RPMI7951 (cell line): ENCODE measurements at places on chromosomes 16 and 17.

- no peak for DNase-seq
Observed at GRCh38 chr17:34126965-34127364, 128.1 kb upstream of the CCL2 start.

DNA sequence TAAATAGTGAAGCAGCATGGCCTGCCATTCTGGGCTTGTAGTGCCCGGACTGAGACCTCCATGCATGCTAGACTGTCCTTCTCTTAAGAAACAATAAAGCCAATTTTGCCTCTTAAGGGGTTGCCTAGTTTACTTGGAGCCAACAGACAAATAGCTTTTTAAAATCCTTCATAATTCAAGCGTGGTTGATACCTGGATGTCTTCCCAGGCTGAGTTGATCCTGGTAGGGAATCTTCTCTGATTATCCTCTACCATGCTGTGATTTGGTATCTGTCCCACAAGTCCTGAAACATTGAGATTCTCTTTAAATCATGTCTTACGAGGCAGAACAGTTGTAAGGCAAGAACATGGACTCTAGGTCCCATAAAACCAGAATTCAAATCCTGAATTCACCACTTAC lies 359.6 kb upstream of the CCL2 start:
- DNase-seq: no peak

GRCh38 chr16:11610121-11610505 lies 23.4 kb upstream of the LITAF start:
- DNase-seq: no peak

GRCh38 chr17:17855976-17856375 lies 19.2 kb upstream of the SREBF1 start:
- no peak for DNase-seq

GRCh38 chr17:57324060-57324459 lies 67.7 kb downstream of the MSI2 start:
- DNase-seq: no peak

GRCh38 chr16:30368122-30368791 lies 2.0 kb downstream of the TBC1D10B start:
- peak; percentile 37 for DNase-seq

- DNase-seq: no peak
Observed at GRCh38 chr17:68937890-68938514, 17.2 kb downstream of the ABCA8 start.

DNA sequence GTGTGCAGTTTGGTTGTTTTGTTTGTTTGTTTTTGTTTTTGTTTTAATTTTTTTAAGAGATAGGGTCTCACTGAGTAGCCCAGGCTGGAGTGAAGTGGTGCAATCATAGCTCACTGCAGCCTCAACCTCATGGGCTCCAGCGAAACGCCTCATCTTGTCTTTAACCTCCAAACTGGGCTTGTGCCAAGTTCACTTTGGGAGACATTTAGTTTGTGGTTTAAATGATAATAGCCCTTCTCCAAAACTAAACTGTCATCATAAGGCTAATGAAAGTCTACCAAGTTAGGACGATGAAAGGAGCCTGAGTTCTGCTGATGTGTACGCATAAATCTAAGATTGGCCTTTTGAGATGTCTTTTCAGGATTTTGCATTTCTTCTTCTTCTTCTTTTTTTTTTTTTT lies 6.5 kb upstream of the CARD14 start:
- DNase-seq: peak; percentile 10

GRCh38 chr17:28520687-28521086 lies 14.5 kb downstream of the FOXN1 start:
- DNase-seq: no peak

GRCh38 chr17:79047923-79048825 lies 24.2 kb downstream of the C1QTNF1 start:
- DNase-seq: no peak

DNA sequence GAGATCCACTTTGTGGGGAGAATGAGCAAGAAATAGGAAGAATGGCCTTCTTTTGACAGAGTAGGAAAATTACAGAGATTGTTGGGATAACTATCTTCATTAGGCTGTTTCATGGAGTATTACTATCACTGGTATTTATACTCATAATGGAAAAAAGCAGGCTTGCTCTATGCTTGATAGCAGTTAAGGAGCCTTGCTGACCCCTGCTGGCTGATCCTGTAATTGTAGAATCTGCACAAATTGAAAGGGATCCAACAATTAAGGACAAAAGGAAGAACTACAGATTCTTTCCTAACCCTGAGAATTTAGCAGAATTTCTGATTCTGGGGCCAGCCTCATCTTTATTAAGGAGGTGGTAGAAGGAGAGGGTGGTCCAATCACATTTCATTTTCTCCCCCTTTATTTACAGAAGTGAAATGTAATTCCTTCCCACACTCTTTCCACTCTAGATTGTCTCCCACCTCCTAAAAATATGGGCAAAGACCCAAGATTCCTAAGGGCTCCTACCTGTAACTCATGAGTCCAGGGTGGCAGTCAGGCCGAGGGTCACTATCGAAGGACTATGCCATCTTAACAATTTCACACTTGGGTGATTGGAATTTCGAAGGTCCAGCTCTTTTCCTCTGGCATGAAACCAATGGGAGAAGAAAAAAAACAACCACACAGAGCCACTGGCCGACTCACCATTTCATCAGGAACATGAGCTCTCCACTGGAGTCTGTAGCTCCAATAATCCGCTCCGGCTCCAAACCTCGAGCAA lies 26.3 kb downstream of the NFE2L1 start:
- peak; percentile 70 for DNase-seq

DNA sequence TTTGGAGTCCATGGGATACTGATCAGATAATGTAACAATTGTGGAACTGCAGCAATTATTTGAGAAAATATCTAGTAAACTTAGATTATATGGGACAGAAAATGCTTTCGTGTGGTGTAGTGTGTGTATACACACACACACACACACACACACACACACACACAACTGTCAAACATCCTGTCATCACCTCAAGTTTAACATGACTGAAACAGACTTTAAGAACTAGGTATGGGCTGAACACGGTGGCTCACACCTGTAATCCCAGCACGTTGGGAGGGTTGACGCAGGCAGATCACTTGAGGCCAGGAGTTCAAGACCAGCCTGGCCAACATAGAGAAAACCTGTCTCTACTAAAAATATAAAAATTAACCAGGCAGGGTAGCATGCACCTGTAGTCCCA lies 544 bp upstream of the EVI2A start:
- no peak for DNase-seq

DNA sequence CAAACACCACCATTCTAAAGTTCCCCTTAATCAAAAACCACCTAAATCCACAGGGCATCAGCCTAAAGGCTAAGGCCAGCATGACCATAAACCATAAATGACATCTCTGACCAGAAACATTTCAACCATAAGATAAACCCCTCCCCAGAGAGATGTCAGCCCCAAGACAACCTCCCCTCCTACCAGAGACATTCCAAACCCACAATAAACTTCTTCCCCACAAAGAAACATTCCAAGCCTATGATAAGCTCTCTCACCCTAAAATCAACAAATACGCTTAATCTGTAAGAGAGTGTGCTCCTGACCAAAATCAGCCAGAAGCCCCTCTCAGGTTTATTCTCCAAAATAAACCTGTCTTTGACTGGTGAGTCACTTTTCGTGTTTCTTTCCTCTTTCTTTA lies 54.8 kb downstream of the SLFN5 start:
- DNase-seq: no peak

GRCh38 chr16:49395021-49395420 lies 21.4 kb downstream of the C16orf78 start:
- DNase-seq: no peak

DNA sequence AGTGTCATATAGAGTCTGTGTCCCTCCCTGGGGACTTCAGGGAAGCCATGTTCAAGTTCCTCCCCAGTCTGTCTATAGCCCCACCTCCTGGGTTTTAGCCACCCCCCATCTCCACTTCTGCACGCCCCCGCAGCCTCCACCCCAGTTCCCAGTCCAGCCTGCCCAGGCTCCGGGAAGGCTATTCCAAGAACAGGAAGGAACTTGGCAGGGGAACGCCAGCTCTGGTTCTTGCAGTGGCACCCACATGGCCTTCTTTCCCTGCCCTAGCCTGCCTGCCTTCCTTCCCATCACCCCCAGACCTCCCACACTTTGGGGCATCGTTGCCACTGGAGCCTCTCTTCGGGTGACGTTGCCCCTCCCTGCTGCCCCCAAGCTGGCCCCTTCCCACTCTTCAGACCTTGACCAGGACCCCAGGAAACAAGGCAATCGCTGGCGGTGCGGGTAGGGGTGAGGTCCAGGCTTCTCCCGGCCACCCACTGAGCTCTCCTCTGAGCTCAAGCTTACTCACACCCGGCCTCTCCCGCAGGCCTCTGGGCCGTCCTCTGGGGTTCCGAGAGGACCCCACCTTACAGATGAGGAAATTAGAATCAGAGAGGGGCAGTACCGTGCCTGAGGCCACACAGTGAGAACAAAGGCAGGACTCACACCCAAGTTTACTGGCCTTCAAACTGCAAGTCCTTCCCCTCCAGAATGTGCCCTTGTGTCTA lies 9.2 kb upstream of the CES4A start:
- DNase-seq: peak; percentile 56

GRCh38 chr17:37134050-37134449 lies 185.3 kb downstream of the AATF start:
- no peak for DNase-seq

GRCh38 chr17:76468634-76469010 lies 1.2 kb downstream of the AANAT start:
- DNase-seq: no peak

GRCh38 chr17:7745748-7746470 lies 28.4 kb downstream of the DNAH2 start:
- DNase-seq: peak; percentile 91

DNA sequence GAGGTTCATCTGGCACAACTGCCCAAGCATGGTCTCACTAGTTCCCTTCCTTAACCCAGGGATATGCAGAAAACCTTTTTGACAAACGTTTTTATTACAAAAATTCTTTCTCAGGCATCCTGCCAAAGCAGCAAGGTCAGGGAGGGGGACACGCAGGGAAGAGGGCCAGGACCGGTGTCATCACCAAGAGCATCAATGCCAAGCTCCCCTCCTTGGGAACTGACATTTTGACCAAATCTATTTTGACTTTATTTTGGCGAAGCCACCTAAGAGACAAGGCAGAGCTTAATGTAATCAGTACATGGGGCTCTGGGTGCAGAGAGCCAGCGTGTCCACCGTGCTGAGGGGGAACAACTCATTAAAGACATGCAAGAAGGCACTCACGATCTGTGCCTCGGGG lies 265.2 kb downstream of the CBLN1 start:
- DNase-seq: no peak

- DNase-seq: no peak
Observed at GRCh38 chr17:33015716-33016346, 24.2 kb downstream of the SPACA3 start.

DNA sequence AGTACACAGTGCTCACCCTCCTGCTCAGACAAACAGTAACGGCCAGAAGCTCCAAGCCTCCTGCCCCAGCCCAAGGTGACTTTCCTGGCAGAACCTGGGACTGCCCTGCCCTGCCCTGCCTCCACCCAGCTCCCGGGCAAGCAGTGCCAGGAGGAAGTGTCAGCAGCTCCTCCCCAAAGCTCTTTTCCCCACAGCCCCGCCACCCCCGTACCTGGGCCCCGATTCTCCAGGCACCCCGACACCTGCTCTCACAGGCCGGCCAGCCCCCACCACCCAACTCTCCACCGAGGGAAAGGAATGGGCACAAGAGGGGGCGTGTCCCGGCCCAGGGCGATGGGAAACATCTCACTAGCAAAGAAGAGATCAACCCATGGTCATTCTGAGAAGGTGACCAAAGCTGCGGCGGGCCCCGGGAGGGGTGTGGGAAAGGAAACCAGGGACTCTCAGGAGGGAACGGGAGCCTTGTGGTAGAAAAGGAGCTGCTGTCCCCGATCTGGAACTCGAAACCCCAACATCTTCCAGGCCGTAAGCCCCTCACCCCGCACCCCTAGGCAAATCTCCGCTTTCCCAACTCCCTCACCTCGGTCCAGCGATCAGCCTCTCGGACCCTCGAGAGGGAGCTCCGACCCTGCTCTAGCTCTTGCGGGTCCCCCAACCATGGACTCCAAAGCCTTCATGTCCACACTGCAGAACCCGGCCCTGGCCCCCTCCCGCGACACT lies 1.2 kb downstream of the BCAR1 start:
- peak; percentile 29 for DNase-seq

GRCh38 chr17:42830971-42831370 lies 2.2 kb upstream of the PSME3 start:
- no peak for DNase-seq

DNA sequence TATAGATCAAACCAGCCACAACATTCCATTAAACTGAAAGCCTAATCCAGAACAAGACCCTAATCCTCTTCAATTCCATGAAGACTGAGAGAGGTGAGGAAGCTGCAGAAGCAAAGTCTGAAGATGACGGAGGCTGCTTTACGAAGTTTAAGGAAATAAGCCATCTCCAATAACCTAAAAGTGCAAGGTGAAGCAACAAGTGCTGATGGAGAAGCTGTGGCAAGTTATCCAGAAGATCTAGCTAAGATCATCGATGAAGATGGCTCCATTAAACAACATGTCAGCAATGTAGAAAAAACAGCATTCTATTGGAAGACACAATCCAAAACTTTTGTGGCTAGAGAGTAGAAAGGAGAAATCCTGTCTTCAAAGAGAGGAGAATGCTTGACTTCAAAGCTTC lies 69.6 kb downstream of the KANSL1 start:
- no peak for DNase-seq

- no peak for DNase-seq
Observed at GRCh38 chr16:31429314-31429713, 1.2 kb upstream of the COX6A2 start.

GRCh38 chr17:40462343-40463121 lies 19.3 kb downstream of the IGFBP4 start:
- no peak for DNase-seq

DNA sequence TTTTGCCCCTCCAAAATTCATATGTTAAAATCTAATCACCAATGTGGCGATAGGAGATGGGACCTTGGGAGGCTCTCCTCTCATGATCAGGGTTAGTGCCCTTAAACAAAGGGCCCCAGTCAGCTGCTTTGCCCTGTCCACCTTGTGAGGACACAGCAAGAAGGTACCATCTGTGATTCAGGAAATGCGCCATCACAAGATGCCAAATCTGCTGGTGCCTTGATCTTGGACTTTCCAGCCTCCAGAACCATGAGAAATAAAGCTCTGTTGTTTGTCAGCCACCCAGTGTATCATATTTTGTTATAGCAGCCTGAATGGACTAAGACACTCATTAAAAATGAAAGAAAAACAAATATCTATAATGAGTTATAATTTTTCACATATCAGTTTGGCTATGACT lies 63.0 kb upstream of the NKD1 start:
- no peak for DNase-seq

GRCh38 chr17:14904386-14904785 lies 360.7 kb downstream of the PMP22 start:
- no peak for DNase-seq
